NK-92 treated with Interleukin-12 subunit alpha and Interleukin-12 subunit beta, amount 100 ng/mL, for 24 hours (cell line): ENCODE measurements at places on chromosomes 7 and 10.

DNA sequence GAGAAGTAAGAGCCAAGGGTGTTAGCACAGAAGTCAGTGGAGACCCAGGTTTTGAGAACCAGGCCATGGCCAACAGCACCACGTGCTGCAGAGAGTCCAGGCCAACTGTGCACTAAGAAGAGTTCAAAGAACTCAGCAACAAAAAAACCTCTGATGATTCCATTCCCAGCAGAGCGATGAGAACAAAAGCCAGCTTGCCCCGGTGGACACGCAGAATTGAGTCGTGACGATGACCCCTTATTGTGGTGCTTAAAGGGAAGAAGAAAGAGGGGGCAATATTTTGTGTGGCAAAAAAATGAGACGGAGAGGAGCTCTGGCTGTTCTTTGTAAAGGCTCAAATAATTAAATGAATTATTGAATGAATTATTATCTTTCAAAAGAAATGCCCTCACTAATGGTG is 468.3 kb upstream of the AUTS2 start:
- DNase-seq, result no peak

DNA sequence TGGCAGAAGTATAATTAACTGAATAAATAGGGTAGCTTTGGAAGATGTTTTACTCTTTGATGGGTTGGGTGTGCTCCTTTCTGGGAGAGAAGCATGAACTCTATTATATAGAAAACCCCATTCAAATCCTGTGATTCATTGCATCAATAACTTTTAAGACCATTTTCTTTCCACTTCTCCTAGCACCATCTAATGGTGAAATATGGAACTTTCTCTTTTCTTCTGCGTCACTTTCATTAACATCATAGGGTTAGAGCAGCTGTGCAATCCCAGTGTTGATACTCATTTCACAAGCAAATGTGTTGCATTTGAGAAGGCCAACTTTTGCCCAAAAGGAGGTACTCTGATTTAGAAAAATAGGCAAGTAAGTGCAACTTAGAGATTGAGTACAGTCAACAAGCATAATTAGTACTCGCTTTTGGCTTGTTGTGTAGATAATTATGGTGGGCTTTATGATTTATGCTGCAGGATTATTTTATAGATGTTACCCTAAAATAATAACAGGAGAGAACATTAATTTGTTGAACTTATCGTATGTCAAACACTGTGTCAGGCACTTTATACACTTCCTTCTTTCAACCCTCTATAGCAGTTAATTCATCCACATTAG is 92.9 kb downstream of the CPED1 start:
- no peak for DNase-seq

DNA sequence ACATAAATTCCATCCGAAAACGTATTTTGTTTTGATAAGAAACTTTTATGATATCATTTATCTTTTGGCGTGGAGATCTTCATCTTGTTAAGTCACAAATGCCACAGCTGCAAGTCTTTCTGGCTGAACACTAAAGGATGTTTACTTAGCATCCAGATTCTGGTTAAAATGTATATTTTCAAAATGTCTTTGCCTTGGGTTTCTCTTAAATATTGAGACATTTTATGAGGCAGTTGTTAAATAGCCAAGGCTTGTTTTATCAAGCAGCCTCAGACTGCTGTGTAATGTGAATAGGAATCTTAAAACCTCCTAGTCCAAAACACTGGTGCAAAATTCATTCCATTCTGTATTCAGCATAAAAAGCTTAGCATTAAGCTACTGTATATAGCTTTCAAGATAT is 136.3 kb upstream of the FZD1 start:
- no peak for DNase-seq

- no peak for DNase-seq
Observed at GRCh38 chr10:61016630-61017029, 72.6 kb upstream of the RHOBTB1 start.

DNA sequence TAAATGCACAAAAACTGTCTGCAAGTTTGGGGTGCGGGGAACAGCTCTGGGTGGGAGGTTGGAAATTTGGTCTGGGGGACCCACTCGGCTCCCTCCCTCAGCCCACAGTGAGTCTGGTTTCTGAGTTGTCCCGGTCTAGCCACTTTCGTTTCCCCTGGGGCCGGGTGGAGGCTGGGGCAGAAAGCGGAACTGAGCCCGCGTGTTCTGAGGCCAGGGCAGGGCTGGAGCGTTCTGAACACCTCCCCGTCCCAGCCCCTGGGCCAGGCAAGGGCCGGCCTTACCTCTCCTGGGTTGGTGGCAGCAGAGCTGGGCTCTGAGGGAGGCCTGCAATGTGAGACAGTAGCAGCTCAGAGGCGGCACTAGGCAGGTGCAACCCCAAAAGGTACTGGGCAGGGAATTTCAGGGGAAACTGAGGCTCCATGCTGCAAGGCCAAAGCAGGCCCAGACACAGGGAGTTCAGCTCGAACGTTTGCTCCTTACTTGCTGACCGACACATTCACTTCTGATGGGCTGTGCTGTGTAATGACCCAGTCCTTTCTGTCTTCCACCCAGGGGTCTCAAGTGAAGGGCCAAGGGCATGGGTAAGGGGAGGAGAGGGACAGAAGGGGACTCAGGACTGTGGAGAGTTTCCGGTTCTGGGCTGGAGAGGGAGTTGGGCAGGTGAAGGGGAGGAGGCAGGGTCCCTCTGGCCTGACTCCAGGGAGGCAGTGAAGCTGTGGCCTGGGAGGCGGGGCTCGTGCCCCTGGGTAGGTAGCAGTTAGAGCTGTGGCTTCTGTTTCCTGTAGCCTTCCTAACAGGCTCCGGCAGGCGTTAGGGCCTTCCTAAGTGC is 3.0 kb downstream of the IRF5 start:
- no peak for DNase-seq

DNA sequence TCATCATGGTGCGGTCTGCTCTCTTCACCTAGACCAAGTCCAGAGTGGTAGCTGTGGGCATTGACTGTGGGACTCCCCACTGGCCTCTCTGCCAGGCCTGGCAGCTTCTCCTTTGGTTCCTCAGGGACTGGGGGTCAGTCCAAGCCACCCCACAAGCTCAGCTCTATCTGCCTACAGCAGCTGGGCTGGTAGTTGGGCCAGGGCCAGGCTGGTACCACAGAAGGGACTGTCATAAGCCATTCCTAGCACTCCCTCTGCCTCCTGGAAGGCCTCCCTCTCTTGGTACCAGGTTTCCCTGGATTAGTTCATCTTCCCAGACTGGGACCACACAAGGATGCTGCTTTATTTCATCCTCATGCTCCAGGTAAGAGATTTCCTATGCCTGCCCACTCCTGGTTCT is 24.2 kb upstream of the UNC5B start:
- DNase-seq, result no peak

DNA sequence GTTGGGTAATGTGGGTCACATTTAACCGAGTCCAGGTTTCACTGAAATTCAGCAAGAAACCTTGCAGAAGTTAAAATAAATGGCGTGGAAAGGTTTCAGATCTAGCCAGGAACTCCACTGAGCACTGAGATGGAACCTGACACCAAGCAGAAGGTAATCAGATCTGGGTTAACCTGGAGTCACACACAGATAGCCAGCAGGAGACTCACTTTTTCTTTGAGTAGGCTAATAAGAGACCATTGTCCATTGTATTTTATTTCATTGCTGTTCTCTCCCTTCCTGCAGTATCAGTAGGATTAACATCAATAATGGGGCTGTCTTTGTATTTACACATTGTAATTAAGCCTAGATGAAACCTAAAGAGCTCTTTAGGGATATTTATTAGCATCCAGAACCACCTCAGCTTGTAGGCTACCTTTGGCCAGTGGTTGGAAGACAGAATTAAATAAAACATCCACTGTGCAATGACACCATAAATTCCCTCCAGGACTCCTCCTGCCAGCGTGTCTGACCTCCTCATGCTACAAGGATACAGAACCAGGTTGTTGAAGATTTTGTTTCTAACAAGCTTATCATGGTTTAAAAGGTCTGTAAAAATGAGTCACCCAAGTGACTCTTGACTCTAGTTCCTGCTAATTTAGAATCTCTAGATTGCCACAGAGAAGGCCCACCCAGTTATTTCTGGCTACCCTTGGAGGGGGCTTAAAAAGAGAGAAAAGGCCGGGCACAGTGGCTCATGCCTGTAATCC is 151.1 kb downstream of the SORCS1 start:
- DNase-seq, result no peak

DNA sequence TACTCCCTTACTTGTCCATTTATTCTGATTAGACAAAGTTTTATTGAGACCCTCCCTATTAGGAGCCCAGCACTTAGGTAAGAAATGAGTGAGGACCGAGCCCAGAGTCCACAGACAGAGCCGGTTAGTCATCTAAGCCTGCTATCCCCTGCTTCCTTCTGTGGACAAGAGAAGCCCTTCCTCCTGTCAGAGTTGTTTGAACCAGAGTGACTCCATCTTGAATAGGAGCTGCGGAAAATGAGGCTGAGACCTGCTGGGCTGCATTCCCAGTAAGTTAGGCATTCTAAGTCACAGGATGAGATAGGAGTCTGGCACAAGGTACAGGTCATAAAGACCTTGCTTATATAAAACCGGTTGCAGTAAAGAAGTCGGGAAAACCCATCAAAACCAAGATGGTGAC is 109.1 kb downstream of the CPXM2 start:
- no peak for DNase-seq

GRCh38 chr7:85234730-85235129 is 47.9 kb upstream of the SEMA3D start:
- DNase-seq, result no peak

GRCh38 chr7:77474756-77475155 is 58.6 kb upstream of the GSAP start:
- DNase-seq, result no peak

- no peak for DNase-seq
Observed at GRCh38 chr7:47095946-47096345, 486.0 kb downstream of the TNS3 start.

- no peak for DNase-seq
Observed at GRCh38 chr10:78365694-78366093, 332.0 kb downstream of the RPS24 start.

DNA sequence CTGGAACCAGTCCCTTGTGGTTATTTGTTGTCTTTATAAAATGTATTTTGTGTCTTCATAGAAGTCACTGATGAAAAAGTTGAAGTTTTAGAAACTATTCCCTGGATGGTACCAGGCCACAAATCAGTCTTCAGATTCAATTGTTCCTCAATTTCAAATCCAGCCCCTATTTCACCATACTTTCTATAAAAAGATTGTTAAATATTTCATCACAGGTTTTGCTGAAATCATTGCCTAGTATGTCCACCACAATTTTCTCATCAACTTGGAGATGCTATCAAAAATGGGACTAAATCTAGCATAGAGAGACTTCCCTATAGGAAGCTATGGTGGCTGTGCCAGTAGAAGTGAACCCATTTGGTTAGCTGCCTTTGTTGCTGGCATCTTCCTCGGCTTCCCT is 118.5 kb downstream of the RAB18 start:
- DNase-seq, result no peak

GRCh38 chr7:134758981-134759380 is 20.5 kb upstream of the CALD1 start:
- no peak for DNase-seq

GRCh38 chr10:101446071-101446470 is 92.1 kb downstream of the BTRC start:
- no peak for DNase-seq

DNA sequence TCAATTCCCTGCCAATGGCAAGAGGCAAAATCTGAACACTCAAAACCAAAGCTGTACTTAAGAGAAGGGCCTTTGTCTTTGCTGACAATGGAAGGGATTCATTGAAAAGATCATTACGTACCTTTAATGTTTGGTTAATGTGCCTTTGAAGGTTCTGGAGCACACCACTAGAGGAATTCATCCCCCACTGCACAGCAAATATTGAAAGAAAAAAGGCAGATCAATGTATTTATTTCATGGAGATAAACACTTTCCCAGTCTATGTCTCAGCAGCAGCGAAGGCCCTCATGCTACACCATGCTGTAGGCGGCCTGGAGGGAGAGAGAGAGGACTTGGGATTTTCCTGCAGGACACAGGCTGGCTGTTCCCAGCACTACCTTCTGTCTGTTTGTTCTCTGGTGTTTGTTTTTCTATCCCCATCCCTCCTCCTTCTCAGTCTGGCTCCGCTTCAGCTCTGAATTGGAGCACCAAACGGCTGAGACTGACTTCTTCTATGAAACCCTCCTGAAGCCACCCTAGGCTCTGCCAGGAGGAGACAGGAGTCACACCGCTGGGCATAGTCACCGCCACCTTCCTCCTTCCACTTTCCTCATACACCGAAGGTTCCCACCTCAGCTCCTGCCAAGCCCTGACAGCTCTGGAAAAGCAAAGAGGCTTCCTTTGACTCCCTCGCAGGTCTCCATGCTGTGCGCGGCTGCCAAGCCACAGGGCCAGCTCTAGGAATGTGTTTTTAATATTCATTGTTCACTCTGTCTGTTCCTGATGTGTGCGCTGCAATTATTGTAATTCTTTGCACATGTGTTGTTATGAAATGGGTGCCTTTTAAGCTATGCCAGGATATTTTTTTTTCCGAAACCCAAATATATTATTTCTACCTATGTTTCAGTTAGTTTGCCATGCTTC is 301.5 kb downstream of the FZD1 start:
- no peak for DNase-seq

DNA sequence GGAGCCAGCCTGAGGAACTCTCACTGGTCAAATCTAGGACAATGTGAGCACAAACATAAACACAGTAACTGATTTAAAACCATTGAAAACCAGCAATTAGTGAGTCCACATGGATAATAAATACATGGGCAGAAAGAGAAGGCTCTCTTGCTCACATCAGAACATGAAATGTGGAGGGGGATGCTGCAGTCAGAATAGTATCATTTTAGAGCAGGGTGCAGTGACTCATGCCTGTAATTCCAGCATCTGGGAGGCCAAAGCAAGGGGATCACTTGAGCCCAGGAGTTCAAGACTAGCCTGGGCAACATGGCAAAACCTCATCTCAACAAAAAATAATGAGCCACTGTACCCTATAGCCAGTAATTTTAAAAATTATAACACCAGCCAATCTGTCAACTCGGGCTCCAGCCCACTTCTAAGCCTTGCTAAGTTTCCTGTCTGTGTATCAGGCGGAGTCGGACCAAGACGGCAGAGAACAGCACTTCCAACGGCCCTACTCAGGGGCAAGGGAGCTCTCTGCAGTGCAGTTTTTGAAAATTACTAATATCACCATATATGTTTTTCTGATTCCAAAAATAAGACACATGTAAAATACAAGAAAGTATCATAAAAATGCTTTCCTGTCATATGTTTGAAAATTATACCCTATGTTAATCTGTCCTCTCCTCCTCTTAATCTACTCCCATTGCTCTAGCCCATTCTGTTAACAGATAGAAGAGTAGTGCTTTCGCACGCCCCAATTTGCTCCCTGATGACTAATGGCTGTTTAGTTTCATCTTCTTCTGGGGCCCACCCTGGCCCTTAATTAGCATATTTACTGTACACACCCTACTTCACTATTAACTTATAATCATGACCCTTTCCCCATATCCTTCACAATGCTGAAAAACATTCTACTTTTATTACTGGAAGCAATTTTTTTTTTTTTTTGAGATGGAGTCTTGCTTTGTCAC is 17.1 kb downstream of the URGCP start:
- DNase-seq, result no peak

DNA sequence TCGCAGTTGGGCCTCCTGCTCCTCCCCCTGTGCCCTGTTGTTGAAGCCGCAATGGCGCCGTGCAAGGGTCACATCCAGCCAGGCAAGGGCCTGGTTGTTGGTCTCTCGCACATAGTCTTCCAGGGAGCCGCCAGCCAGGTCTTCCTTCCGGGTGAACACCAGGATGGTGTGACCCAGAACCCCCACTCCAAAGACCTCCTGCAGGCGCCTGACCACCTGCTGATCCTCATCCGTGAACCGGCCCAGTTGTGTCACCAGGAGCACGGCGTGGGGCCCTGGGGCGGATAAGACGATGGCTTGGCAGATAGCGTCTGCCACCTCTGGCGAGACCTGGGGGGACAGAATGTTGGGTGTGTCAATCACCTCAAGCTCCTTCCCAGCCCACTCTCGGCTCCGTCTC is 4.2 kb downstream of the GIMAP6 start:
- DNase-seq, result no peak

GRCh38 chr7:70354409-70355169 is 756.3 kb downstream of the AUTS2 start:
- DNase-seq, result no peak
